ENCODE measurements at places on chromosomes 3 and 15.
A peak's percentile ranks its signal among the peaks of the same experiment; 100 is the strongest.

DNA sequence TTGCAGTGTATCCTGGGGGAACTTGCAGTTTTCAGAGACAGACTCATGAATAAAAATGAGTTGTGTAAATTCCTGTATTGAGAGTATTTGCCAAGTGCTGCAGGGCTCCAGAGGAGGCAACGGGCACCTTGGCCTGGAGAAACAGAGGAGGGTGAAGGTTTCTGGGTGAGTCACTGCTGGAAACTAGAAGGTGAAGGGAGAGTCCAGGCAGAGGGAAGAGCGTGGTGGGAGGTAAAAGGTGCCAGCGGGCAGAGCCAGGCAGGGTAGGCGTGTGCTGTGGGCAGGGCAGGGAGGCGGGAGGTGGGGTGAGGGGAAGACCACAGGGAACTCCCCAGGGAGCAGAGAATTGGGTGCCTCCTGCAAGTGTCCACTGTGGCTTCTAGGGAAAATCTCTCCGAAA lies 120.8 kb downstream of the SLCO3A1 start:
- no peak for DNase-seq

GRCh38 chr3:49022688-49023171 lies 809 bp downstream of the NDUFAF3 start:
- DNase-seq: no peak

DNA sequence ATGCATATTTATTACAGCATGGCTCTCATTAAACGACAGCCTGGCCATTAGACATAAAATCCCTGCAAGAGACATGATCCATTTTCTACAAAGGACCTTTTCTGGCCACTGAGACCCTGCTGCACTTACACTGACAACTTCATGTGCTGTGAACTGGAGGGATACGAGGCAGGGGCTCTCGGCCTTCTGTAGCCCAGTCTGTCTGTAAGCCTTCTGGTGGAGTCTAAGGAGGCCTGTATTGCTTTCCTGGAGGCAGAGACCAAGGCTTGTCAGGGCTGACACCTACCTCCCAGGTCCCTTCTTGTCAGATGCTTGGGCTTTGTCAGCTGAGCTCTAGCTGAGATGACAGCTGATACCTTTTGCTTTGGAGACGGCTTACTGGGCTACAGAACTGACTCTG lies 776.9 kb upstream of the ARPP21 start:
- no peak for DNase-seq

DNA sequence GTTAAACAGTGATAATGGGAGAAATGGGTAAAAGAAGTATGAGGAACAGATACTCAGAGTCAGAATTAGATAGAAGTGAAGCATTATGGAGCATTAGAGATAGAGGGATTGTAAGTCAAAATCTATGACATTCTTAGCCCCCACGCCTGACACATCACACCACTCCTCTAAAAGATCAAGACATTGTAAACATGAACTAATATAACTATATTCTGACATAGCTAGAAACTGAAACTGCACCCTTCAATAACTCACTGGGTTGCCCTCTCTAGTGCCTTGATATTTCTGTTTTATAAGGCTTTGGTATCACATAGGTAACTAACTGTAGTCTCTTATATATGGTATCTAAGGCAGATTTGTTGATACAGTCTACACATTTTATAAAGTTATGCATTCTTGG lies 684.3 kb upstream of the DPPA4 start:
- DNase-seq: no peak

GRCh38 chr3:5218815-5219214 lies 31.3 kb downstream of the EDEM1 start:
- no peak for DNase-seq

DNA sequence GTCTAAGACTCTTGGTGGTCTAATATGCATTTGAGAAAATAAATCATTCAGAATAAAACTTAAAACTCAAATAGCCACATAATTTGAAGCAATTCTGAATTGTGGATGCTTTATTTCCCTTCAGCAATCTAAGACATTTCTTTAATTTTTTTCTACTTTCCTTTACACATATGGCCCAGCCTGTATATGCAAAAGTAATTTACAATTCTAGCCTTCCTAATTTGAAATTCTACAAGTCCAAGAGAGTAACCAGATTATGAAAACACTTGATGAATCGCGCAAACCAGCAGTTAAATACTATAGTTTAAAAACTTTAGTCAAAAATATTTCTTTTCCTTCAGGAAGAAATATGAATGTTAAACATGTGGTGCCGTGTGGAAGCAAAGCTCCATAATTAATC lies 1014.2 kb downstream of the TUSC7 start:
- no peak for DNase-seq

GRCh38 chr3:189148081-189148507 lies 23.7 kb upstream of the TPRG1 start:
- peak; percentile 51 for DNase-seq

DNA sequence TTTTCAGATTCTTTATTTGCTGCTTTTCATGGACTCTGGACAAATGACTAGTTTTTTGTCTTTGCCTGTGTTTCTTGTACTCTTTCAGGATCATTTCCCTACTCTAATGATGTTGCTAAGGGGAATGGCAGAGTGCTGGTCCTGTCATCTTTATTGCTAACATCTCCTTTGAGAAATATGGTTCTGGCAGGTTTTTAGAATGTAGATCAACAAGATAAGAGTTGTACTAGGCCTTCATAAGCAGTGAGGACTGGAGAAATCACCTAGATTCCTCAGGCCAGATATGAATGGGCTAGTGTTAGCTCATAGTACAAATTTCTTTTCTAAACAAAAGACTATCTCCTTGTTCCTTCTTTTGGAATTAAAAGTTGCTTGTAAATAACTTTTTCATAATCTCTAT lies 156.0 kb downstream of the UBE2E2 start:
- no peak for DNase-seq
